ENCODE measurements at places on chromosomes 7 and 10.

DNA sequence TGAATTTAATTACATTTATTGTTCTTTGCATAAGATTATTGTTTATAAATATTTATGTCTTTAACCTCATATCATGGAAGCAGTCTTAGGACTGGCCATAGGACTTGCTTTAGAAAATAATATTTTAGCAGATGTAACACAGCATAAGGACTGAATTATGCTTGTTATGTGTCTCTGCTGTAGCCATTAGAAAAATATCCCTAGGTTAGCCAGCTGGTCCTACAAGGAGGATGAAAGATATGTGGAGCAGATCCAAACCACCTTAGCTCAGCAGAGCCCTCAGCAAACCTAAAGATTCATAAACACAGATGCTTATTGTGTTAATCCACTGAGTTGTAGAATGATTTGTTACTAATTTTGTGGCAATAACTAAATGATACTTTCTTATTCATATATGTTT, 166.0 kb upstream of the COL1A2 start:
- DNase-seq, result no peak

- no peak for DNase-seq
Measured at GRCh38 chr7:38177621-38178003, 433 bp upstream of the STARD3NL start.

GRCh38 chr7:95467912-95468607, 17.7 kb upstream of the ASB4 start:
- DNase-seq, result no peak

GRCh38 chr10:1737222-1738061, at the start of gene ADARB2:
Gene ADARB2, minus strand, starts transcription at chr10:1737525.
- DNase-seq, result no peak

DNA sequence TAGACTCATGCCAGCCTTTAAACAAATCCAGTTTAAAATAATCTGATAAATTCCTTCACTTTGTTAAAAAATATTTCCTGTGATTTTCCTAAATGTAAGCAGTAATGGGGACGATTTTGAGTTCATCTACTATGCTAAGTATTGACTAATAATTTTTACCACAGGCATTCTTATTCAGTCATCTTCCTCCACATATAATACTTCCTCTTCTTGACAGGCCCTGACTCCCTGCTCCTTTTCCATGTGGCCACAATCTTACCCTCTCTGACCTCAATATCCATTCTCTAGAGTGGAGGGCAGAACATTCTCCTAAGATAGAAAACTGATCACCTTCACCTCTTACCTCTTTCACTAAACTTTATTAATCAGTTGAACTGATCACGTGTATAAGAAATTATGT, 7.8 kb downstream of the DNAJC2 start:
- DNase-seq, result no peak

- no peak for DNase-seq
Measured at GRCh38 chr10:9228771-9229170, 1174.3 kb downstream of the GATA3 start.

GRCh38 chr10:66877361-66877760, 48.5 kb upstream of the LRRTM3 start:
- DNase-seq, result no peak

- DNase-seq, result no peak
Measured at GRCh38 chr10:31838065-31838464, 90.6 kb downstream of the ARHGAP12 start.

DNA sequence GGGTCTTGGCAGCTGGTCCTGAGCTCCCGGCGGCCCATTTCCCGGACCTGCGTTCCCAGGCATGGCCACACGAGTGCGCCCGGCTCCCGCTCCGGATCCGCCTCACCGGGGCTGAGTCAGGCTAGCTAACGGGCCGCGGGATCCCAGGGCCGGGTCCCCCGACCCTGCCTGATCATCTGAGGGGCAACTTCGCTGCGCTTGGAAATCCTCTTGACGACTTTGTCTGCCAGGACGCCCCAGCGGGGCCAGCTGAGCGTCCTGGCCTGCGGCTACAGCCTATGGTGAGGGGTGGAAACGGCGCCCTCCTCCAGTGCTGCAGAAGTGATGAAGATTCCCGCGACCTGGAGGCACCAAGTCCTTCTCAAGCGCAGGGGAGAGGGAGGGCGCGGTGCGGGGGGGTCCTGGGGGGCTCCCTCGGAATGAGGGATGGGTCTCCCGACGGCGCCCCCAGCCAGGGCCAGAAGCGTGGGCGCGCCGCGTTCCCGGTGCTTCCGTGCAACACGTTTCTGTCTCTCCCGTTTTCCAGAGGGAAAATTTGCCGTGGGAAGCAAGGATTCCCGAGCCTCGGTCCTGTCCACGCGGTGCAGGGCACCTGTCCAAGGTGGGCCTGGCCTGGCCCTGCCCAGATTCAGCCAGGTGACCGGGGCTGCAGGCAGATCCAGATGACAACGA, 212.4 kb downstream of the CCSER2 start:
- peak; percentile 14 for DNase-seq

DNA sequence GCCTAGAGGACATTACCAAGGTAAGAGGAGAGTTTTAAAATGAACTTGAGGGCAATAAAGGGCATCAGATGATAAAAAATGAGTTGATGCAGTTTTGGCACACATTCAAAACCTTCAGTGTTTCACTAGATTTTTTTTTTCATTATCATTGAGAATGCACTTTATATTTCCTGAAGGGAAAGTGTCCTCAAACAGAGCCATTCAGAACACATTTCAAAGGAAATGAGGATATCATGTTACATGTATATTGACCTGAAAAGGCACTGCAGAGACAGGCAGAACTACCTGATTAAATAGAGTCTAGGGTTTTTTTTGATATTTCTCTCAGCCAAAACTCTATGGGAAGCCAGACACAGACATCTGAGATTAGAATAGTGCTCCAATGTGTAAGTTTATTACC, 454.0 kb downstream of the NEBL start:
- DNase-seq, result no peak

GRCh38 chr7:100346921-100347320, 11.0 kb upstream of the PILRB start:
- DNase-seq, result no peak

- no peak for DNase-seq
Measured at GRCh38 chr10:8594176-8594575, 539.7 kb downstream of the GATA3 start.

DNA sequence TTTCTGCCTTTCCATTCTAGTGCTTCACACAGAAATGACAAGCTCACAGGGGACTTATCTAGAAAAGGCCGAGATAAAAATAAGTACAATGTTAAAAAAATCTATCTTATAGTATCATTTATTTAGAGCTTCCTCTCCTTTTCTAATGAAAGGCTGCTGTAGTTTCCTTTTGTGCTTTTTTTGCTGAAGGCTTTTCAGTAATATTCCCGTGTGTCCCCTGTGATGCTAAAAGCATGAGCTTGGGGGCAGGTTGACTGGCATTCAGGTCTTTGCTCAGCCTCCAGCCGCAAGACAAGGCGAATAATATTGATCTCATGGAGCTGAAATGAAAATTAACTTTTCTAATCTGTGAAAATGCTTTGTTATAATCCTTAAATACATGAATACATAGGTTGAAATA, 143.0 kb downstream of the ST7 start:
- DNase-seq, result no peak

- no peak for DNase-seq
Measured at GRCh38 chr10:33066558-33067236, 108.7 kb upstream of the ITGB1 start.

- DNase-seq, result no peak
Measured at GRCh38 chr7:78099715-78100394, 301.3 kb downstream of the PHTF2 start.

DNA sequence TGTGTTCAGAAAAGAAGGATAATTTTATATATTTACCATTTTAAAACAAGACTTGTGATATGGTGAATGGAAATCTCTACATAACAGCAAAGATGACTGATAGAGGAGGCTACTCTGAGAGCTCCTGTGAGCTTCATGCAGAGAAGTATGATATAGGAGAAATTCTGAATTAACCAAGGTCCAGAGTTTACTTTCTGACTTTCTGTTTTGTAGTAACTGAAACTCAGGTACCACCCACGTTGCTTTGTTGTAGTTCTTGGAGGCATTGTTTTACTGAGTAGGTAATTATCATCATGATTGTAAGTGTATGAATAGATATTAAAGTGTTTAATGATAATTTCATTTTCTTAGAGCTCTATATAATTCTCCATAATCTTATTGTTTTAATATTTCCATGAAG, 18.0 kb upstream of the SFR1 start:
- DNase-seq, result no peak

- DNase-seq, result no peak
Measured at GRCh38 chr7:84191261-84191660, 3.3 kb downstream of the SEMA3A start.

DNA sequence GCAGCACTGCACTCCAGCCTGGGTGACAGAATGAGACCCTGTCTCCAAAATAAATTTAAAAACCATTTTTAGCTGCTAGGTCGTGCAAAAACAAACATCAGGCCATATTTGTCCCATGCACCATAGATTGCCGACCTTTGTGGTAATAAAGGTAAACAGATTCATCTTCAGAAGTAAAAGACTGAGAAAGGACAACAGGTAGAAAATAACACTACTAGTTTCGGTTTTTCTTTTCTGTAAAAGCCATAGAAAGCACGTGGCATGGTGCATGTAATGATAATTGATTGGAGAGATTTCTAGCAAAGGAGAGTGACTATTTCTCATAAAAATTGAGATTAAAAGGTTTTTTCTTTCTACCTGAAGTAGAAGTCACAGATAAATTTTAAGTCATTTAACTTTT, 93.9 kb downstream of the DNAH11 start:
- no peak for DNase-seq
